ENCODE measurements at places on chromosomes 2 and 18. TPM values are rescaled to one million over a fixed set of nuclear protein-coding genes. Genes with fewer than 3 reads are reported as not detected.
A peak's percentile ranks its signal among the peaks of the same experiment; 100 is the strongest.

Gene LCT
- not detected for total RNA-seq

Gene SMYD1
- 446 TPM for total RNA-seq

Gene POMC
- total RNA-seq = 3.4 TPM

Gene IRS1
- total RNA-seq = 14.9 TPM

Gene FBXO41
- total RNA-seq = 0.61 TPM

Gene CLASP1
- total RNA-seq = 69.5 TPM

Gene PKDCC
- total RNA-seq = 68.4 TPM

Gene TRIM54
- 229 TPM for total RNA-seq

DNA sequence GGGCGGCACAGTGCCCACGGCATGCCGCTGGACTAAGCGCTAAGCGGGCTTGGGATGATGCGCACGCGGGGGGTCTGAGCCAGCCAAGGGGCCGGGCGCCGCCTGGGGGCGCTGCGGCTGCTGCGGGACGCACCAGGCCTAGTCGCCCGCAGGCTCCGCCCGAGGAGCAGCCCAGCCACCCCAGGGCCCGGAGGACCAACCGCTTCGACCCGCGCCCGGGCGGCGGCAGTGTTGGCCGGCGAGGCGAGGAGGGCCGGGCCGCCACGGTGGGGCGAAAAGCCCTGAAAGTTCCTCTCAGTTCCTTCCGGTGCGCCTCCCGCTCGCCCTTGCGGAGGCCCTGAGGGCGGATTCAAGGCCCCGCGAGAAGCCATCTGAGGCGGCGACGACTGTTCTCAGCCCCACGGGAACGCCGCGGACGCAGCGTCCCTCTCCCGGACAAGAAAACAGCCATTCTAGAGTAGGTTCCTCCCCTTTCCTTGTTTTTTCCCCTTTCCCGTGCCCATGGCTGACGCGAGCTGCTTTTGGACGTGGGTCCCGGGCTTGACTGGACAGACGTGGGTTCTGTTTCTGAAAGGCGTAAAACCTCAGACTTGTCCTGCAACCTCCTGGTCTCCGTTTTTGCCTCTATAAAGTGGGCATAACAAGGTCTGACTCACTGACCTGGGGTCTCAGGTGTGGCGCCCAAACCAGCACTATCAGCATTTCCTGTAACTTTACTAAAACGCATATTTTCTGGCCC lies at the start of gene ANKAR:
Gene ANKAR (plus strand): TSS at position 297 of the 739 bp plus-strand sequence. CDS start 1,821 bp downstream, outside the sequence.
- H3K4me1 ChIP-seq = peaks cover 26% of the 10 kb centered on the region
- H3K27me3 ChIP-seq = no peaks in the 10 kb centered on the region
- peak within 1 kb of the TSS; percentile 50 for H3K4me3 ChIP-seq
- H3K36me3 ChIP-seq = no peaks in the 10 kb centered on the region
- DNase-seq = peak; percentile 92
- peak within 1 kb of the TSS; percentile 96 for H3K27ac ChIP-seq

DNA sequence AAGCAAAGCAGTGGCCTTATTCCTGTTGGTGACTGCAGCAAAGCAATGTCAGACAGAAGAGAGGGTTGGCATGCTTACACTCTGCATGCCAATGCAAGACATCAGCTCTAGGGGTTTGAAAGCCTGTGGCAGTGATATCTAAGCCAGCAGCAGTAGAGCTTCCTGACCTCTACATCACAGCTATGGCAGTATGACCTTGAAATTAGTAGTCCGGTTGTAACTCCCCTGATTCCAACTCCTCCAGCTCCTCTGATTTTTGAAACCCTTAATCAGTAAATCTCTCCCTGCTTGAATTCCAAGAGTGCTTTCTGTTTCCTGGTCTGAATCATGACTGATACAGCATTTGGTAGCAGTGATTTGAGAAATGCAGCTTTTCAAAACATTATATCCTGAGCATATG lies 60.0 kb upstream of the LRP1B start:
- no peak for DNase-seq
- H3K4me1 ChIP-seq = no peaks in the 10 kb centered on the region
- H3K36me3 ChIP-seq = no peaks in the 10 kb centered on the region
- no peak overlapping the region for H3K27ac ChIP-seq
- no peaks in the 10 kb centered on the region for H3K27me3 ChIP-seq

GRCh38 chr2:45263147-45263546 lies 253.9 kb upstream of the SIX2 start:
- no peaks in the 10 kb centered on the region for H3K36me3 ChIP-seq
- no peak overlapping the region for H3K4me3 ChIP-seq
- no peak overlapping the region for H3K27ac ChIP-seq
- DNase-seq = no peak
- peaks cover 21% of the 10 kb centered on the region for H3K4me1 ChIP-seq
- H3K27me3 ChIP-seq = no peaks in the 10 kb centered on the region

DNA sequence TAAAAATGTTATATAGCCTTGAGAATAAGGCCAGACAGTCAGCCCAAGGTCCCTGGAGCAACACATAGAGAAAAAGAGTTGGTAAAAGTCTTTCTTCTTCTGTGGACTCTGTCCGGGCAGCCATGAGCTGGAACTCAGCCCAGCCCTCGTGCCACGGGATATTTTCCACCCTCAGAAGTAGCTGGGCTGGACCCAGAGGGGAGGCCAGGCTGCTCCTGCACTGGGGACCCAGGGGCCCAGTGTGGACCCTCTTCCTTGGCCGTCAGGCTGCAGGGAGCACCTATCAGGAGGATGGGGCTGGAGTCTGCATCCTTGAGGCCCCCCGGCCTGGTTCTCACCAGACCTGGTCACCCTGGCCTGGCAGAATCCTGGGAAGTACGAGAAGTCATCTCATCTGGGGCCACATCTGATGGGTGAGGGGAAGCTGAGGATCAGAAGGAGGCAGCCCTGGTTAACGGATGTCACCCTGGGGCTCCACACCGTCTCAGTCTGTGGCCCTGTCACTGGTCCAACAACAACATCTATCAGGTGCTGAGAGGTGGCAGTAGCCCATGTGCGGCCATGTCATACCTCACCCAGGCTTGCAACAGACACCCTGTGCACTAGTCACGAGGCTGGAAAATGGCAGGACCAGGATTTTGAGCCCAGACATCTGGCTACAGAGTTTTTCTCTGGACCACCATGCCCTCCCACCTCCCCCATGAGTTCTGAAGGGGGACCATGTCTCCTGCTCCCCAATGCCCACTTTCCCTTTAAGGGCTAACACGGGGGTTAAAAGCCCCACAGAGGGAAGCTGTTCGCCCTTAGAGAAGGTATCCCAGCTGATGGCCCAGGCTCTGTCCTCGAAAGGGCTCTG lies 33.0 kb downstream of the SDC1 start:
- H3K4me1 ChIP-seq = no peaks in the 10 kb centered on the region
- no peaks in the 10 kb centered on the region for H3K36me3 ChIP-seq
- DNase-seq = no peak
- H3K4me3 ChIP-seq = no peak overlapping the region
- H3K27me3 ChIP-seq = no peaks in the 10 kb centered on the region
- H3K27ac ChIP-seq = no peak overlapping the region

DNA sequence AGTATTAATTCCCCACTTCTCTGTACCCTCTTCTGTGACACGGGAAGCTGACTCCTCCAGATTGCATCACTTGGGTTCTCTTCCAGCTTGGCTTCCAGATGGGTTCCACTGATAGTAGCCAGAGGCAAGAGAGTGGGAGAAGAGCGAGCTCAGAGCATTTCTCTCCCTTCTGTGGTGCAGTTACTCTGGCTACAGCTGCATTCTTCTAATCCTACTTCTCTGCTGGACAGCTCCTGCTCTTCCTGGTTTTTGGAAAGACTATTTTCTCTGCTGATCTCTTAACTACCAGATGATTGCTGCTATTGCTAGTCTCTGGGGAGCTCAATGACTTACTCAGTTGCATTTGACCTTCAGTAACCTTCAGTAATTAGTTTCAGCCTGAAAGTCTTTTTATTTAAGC lies 187.5 kb upstream of the MAP2 start:
- H3K36me3 ChIP-seq = no peaks in the 10 kb centered on the region
- no peak for DNase-seq
- no peaks in the 10 kb centered on the region for H3K27me3 ChIP-seq
- no peaks in the 10 kb centered on the region for H3K4me1 ChIP-seq
- no peak overlapping the region for H3K27ac ChIP-seq

- H3K36me3 ChIP-seq = no peaks in the 10 kb centered on the region
- no peaks in the 10 kb centered on the region for H3K27me3 ChIP-seq
- H3K27ac ChIP-seq = no peak overlapping the region
- H3K4me1 ChIP-seq = peaks cover 14% of the 10 kb centered on the region
- DNase-seq = no peak
These were observed 156.6 kb downstream of the DYSF start for GRCh38 chr2:71609958-71610357.

DNA sequence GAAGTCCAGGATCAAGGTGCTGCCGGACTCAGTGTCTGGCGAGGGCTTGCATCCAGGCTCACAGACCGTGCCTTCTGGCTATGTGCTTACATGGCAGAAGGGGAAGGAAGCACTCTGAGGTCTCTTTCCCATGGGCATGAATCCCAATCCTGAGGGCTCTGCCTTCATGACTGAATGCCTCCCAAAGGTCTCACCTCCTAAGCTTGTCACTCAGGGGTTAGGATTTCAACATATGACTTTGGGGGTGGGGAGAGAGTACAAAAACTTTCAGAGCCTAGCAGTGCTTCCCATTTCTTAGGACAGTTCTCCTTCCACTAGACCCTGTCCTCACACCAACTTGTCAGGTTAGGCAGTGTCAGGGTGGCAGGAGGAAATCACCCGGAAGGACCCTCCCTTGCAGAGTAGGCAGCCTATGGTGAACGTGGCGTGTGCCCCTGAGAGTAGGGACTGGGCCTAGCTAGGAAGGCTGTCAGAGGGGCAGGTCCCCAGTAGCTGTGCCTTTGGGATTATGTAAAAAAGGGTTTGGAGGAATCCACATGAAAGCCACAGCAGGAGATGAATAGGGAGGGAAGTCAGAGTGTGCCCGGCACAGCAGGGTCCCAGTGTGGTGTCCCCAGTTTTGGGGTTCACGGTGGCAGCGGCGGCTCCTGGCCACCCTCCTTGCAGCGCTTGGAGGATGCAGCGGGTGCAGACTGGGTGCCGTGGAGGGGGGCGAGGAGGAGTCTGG lies 233.3 kb downstream of the LDLRAD4 start:
- H3K36me3 ChIP-seq = no peaks in the 10 kb centered on the region
- H3K27ac ChIP-seq = peak overlapping the region; percentile 38
- H3K4me1 ChIP-seq = peaks cover 37% of the 10 kb centered on the region

DNA sequence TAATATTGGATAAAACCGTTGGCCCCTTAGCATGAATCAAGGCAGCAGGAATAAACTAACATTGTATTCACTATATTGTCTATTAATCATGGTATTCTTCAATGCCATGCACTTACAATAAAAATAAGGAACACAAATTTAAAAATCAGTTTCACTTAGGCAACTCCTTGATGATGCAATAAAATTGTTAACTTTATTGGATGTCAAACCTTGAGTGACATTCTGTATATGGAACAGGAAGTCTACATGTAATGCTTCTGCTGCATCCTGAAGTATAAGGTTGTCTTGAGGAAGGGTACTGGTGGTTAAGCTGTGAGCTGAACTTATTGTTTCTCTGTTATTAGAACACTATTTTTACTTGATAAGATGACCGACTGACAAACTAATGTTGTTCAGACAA lies 605.5 kb downstream of the SATB2 start:
- H3K36me3 ChIP-seq = no peaks in the 10 kb centered on the region
- DNase-seq = no peak
- H3K4me3 ChIP-seq = no peak overlapping the region
- no peaks in the 10 kb centered on the region for H3K27me3 ChIP-seq

- H3K36me3 ChIP-seq = no peaks in the 10 kb centered on the region
- H3K27ac ChIP-seq = no peak overlapping the region
- no peak overlapping the region for H3K4me3 ChIP-seq
- H3K4me1 ChIP-seq = no peaks in the 10 kb centered on the region
- no peak for DNase-seq
These were observed 406.8 kb downstream of the THSD7B start for GRCh38 chr2:137172162-137172561.

DNA sequence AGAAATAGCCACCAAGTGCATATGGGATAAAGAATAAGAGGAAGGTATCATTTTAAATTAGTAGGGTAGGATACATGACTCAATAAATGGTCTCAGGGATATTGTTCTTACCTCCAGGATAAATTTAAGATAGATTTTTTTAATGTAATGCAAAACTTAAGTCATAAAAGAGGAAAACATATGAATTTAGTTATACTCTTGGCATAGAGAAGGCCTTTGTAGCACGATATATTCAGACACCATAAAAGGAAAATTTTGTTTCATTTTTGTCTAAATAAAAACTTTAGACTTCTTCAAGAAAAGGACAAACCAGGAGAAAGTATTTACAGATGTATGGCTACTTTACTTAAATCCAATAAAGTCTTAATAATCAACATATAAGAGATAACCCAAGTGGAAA lies 78.5 kb upstream of the CAB39 start:
- peaks cover 6% of the 10 kb centered on the region for H3K4me1 ChIP-seq
- H3K4me3 ChIP-seq = no peak overlapping the region
- H3K36me3 ChIP-seq = no peaks in the 10 kb centered on the region
